ENCODE measurements at places on chromosomes 5 and 9. TPM values are rescaled to one million over a fixed set of nuclear protein-coding genes. Genes with fewer than 3 reads are reported as not detected.

C5orf22 gene
- 19.0 TPM for total RNA-seq

SKP1 gene
- 145 TPM for total RNA-seq

LCN15 gene
- not detected for total RNA-seq

ATP10B gene
- total RNA-seq: 0.96 TPM

GCNT4 gene
- total RNA-seq: 3.6 TPM

C5orf58 gene
- not detected for total RNA-seq

PCDHA9 gene
- under 0.01 TPM for total RNA-seq

C9orf43 gene
- not detected for total RNA-seq

SAXO1 gene
- not detected for total RNA-seq

SURF4 gene
- total RNA-seq: 344 TPM

GIN1 gene
- total RNA-seq: 8.1 TPM

EPB41L4B gene
- 31.5 TPM for total RNA-seq

HMCN2 gene
- under 0.01 TPM for total RNA-seq

CDKN2A gene
- 0.64 TPM for total RNA-seq

C6 gene
- total RNA-seq: not detected

WDR36 gene
- 68.6 TPM for total RNA-seq

TLE1 gene
- total RNA-seq: 50.1 TPM

UNC5A gene
- 0.24 TPM for total RNA-seq

MAMDC2 gene
- 9.6 TPM for total RNA-seq

REEP2 gene
- 1.9 TPM for total RNA-seq

SMIM33 gene
- total RNA-seq: not detected

IL4 gene
- not detected for total RNA-seq

ZNF608 gene
- total RNA-seq: 13.3 TPM

PCDHGA11 gene
- 2.2 TPM for total RNA-seq

FRRS1L gene
- not detected for total RNA-seq

IL33 gene
- 3.6 TPM for total RNA-seq

CXCL14 gene
- total RNA-seq: 1.1 TPM

SOX30 gene
- not detected for total RNA-seq

PAPPA gene
- under 0.01 TPM for total RNA-seq

SLC22A4 gene
- under 0.01 TPM for total RNA-seq

GPRIN1 gene
- total RNA-seq: 9.6 TPM

ADAMTS6 gene
- 17.1 TPM for total RNA-seq

MARVELD2 gene
- 24.8 TPM for total RNA-seq

TMOD1 gene
- total RNA-seq: 0.48 TPM

SPAG8 gene
- not detected for total RNA-seq

TMEM141 gene
- total RNA-seq: 145 TPM

PCDHGA10 gene
- total RNA-seq: 4.3 TPM

SPINK4 gene
- total RNA-seq: not detected

ZFP2 gene
- total RNA-seq: 1.5 TPM

EDIL3 gene
- under 0.01 TPM for total RNA-seq

PCDHA10 gene
- total RNA-seq: 0.48 TPM

PTGER4 gene
- 25.3 TPM for total RNA-seq

C9orf85 gene
- total RNA-seq: 9.9 TPM

ZNF300 gene
- total RNA-seq: 2.7 TPM

SLCO6A1 gene
- not detected for total RNA-seq

SLC31A2 gene
- total RNA-seq: 27.1 TPM

GGTA1 gene
- not detected for total RNA-seq

RNF208 gene
- 0.24 TPM for total RNA-seq
